ENCODE measurements at places on chromosomes 16 and 17.

GRCh38 chr16:88380619-88381018, 2.1 kb upstream of the ZNF469 start:
- DNase-seq: no peak

- DNase-seq: no peak
Measured at GRCh38 chr17:1894753-1895339, 65.0 kb downstream of the RPA1 start.

- no peak for DNase-seq
Measured at GRCh38 chr16:88497561-88498462, 44.7 kb downstream of the ZFPM1 start.

DNA sequence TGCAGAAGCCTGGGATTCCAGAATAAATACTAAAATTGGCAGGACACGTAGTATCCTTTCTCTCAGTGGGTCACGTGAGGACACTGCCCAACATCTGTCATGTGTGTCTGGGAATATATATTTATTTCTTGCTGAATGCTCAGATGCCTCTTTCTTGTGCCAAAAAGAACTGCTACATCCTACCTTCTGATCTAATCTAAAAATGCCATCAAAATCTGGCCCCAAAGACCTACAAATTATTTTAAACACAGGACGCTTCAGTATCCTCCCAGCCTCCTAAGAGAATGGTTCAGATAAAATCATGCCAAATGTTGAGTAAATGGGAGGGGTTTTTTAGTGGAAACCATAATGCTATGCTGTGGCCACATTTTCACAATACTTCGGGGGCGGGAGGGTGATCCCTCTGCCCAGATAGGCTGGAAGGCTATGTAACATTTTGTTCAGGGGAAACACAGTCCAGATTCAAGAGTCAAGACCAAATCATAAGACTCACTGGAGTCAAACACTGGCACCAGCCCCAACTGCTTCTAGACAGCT, 22.9 kb upstream of the CORO6 start:
- no peak for DNase-seq

DNA sequence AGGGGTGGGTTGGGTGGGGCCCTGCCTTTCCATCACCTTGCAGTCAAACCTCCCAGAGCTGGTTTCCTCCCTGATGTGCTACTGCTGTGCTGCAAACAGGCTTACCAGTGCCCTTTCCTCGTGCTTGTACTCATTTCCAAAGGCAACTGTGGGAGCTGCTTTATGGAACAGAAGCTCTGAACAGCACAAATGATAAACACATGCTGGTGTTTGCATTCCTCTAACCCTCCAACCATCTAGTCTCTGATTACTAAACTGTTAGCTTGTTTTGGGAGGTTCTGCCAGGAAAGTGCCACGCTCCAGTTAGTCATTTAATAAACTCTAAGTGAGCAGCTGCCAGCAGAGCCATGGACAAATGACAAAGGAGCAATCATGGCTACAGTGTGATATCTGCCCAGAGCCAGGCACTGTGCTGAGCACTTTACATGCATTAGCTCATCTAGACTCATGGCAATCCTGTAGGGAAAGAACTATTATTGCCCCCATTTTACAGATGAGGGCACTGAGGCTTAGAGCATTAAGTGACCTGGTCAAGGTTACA, 110.4 kb downstream of the VAT1L start:
- DNase-seq: no peak

DNA sequence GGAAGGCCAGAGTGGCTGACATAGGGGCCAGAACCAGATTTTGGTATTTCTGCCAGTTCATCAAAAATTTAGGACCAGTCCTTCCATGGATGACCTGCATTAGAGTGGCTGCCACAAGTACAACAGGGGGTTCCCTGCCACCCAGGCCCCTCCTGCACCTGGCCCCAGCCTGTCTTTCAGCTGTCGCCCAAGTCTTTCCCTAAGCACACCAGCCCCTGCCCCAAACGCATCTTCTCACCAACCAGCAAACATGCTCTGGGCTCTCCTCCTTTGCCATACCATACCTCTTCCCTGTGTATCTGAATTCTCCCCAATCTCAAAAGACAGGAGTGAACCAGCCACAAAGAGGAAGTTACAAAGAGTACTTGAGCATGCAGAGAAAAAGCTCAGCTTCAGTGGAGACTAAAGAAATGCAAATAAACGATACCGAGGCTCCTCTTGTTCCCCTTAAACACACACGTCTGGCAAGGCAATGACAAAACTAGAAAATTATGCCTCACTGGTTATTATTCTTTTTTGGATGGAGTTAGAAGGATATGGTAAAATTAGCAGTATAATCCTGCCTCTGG, 130.6 kb downstream of the DYNLRB2 start:
- no peak for DNase-seq

DNA sequence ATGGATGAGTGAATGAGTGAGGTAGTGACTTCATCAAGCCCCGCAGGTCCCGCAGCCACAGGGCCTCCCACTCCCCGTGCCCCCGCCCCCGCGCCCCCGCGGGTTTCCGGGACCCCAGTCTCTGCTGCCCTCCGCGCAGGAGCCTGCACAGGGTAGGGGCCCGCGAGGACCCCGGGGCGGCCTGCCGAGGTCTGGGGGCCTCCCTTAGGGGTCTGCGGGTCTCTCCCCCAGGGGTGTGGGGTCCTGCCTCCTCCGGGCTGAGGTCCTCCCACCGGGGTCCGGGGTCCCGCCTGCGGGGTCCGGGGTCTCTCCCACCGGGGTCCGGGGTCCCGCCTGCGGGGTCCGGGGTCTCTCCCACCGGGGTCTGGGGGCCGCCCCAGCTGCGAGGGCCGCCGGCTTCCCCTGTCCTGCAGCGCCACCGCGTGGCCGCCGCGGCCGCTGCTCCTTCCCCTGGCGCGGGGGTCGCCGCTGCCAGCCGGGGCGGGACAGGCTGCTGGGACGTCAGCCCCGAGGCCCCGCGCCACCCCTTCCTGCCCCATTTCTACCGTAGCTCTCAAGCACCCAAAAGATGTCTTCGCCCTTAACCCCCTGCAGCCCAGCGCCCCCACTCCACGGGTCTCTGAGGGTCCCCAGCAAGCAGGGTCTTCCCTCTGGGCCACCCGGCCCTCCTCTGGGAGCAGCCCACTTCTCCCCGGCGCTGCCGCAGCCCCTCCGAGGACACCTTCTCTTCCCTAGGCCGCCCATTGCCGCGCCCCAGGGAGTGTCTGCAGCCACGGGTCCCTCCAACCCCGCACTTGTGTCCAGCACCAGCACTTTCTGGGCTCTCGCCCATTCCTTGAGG, 10.4 kb upstream of the CHMP6 start:
- DNase-seq: peak; percentile 40

DNA sequence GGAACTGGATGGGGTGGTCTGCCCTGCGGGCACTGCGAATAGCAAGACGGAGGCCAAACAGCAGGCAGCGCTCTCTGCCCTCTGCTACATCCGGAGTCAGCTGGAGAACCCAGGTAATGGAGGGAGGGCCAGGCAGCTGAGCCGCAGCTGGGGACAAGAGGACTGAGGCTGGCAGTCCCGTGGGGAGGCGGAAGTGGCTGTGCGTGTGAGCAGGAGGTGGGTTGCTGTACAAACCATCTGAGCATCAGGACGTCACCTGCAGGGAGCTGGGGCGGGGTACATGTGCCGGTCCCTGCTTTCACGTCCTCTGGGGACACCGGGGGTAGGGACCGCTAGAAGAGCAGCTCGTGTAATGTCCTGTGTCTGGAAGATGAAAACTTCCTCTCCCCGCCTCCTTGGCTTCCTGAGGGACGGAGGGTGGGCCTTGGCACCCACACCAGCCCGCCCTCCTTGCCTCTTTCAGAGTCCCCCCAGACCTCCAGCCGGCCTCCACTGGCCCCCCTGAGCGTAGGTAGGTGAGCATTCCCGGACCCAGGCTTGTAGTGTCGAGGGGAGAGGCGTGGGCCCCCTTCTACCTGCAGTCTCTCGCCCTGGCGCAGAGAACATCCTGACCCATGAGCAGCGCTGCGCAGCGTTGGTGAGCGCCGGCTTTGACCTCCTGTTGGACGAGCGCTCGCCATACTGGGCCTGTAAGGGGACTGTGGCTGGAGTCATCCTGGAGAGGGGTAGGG, 3.7 kb downstream of the ADAD2 start:
- DNase-seq: peak; percentile 26
